Fibroblast of skin of right quadriceps (primary cell): ENCODE measurements at places on chromosomes 1 and 21.

DNA sequence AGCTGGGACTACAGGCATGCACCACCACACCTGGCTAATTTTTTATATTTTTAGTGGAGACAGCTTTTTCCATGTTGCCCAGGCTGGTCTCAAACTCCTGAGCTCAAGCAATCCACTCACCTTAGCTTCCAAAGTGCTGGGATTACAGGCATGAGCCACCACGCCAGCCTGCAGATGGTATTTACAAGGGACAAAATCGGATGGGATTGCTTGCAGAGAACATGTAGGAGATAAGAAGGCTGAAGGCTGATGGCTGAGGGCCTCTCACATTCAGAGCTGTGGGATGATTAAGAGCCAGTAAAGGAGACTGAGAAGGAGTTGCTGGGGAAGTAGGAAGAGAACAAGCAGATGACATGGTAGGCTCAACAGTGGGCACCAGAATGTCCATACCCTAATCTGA is 24.0 kb upstream of the QSOX1 start:
- DNase-seq, result no peak

GRCh38 chr1:225746361-225747179 is 31.1 kb upstream of the SRP9 start:
- peak; percentile 88 for DNase-seq

DNA sequence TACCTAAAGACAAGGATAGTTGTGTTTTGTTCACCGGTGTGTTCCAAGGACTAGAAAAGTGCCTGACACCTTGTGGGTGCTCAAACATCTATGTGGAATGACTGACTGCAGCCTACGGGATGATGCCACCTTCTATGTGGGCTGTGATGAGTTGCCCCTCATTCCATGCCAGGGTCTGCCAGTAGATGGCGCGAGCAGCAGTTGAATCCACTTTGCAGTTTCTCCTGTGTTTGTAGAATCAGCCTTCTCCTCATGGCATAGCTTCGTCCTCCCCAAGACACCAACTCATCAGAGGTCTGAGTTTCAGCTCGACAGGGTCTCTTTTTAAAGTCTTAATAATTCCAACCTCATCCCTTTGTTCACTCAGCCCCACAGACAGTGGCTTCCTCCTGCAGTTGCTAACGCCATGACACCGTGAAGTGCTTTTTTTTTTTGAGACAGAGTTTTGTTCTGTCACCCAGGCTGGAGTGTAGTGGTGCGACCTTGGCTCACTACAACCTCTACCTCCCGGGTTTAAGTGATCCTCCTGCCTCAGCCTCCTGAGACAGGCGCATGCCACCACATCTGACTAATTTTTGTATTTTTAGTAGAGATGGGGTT is 133.7 kb downstream of the CAPN8 start:
- peak; percentile 14 for DNase-seq

DNA sequence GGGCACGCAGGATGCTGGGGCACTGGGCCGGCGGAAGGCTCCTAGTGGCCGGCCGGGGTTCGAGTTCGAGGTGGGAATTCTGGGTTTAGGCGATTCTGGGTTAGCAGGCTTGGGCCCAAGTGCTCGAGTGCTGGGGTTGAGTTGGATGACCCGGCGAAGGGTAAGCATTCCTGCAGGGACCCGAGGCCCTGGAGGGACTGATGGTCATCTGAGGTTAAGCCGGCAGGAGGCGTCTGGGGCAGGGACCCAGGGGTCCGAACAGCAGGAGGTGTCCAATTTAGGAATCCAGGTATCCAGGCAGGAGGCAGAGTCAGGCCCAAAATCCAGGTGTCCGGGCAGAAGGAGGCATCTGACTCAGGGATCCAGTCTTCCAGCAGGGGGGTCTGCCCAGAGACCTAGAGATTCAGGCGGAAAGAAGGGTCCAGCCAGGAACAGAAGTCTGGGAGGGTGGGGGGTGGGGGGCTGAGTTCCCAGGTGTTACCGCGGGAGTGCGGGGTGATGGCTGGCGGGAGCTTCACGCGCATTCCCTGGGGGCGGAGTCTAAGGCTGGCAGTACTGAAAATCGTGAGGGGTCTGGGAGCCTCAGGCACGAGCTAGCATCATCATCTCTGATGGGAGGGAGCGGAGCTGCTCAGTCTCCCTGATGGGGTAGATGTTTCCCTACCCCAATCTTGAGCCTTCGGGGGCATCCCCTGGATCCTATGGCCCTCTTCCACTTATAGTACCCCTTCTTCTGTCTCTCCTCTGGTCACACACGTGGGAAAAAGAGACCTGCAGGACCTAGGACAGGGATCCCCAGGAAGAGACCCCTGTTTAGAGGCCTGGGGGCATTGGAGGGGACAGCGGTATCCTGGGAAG is 585 bp downstream of the GPR3 start:
- DNase-seq, result no peak

DNA sequence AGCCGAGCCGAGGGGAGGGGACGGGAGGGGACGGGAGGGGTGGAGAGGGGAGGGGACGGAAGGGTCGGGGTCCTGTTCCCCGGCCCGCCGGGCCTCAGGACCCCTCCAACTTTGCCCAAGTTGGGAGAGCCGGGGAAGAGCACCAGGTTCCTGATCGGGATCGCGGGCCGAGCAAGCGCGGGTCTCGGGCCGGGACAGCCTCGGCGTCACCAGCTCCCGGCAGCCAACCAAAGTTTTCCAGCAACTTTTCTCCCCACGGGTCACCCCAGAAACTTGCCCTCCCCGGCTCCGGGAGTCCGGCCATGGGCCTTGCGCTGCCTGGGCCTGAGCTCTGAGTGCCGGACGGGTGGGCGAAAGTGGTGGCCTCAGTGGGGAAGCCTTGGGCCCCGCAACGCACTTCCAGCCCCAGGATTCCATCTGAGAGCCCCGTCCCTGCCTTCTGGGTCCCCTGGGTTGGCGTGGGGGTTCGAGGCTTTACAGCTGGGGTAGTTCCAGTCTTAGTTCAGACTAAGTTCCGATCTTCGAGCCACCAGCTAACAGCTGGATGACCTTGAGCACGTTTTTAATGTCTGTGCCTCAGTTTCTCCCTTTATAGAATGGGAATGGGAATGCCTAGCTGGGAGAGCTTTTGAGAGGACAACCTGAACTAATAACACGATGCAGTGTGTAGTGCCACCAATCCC is 458 bp downstream of the ZC3H12A start:
- DNase-seq, result no peak

DNA sequence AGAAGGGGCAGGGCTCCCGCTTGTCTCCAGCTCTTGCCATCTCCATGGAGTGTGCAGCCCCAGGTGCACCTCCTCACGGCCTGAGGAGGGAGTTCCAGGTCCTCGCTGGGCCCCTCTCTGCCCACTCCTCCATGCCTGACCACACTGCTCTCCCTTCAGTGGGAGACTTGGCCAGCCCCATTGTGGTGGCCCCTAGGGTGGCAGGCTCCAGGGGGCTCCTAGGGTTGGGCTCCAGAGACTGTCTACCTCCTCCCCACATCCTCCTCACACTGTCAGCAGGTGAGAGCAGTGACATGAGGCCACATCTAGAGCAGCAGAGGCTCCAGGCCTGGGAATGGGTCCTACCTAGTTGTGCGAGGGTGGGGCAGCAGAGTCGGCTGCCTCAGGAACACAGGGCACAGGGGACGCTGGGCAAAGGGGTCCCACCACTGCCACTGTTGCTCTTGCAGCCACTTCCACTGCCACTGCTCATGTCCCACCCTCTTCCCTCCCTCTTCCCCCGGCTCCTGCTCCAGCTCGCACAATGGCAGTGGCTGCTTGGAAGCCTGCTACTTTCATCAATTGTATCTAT is 514.8 kb downstream of the MRPL39 start:
- no peak for DNase-seq

- no peak for DNase-seq
Measured at GRCh38 chr1:225517221-225517620, 89.4 kb upstream of the LBR start.

GRCh38 chr1:115432061-115432460 is 94.0 kb upstream of the NGF start:
- DNase-seq, result no peak

DNA sequence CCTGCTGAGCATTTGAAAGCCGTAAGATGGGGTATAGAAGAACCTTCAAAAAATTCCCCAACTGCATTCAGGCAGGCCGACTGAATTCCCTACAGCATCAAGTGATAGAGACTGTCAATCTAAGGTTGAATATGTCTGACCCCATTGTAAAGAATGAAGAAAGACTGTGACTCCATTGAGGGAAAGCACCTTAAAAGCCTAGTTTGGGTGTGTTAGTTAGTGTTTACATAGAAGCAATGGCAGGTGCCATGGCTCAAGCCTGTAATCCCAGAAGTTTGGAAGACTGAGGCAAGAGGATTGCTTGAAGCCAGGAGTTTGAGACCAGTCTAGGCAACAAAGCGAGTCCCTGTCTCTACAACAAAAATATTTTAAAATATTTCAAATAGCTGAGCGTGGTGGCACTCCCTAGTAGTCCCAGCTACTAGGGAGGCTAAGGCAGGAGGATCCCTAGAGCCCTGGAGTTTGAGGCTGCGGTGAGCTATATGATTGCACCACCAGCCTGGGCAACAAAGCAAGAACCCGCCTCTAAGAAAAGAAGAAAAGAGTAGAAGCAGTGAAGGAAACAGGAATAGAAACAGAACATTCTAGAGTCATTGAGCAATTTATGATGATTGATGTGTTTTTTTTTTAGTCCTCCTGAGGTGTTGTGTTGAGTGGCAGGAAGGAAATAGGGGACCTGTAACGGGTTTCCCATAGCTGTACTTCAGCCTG is 15.4 kb downstream of the POLR3GL start:
- DNase-seq, result peak; percentile 54

DNA sequence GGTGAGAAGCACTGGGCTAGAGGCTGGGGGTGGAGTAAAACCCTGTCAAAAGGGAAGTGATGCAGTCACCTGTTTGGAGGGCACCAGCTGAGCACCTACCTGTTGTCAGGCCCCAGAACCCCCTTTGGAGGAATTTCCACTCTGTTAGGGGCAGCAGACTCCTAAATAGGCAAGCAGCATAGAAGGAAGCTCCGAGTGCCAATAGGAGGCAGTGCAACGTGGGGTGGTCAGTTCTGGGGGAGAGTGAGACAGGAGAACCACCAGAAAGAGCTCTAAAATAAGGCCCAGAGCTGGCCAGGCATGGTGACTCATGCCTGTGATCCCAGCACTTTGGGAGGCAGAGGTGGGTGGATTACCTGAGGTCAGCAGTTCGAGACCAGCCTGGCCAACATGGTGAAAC is 203.7 kb upstream of the ZC3H12A start:
- no peak for DNase-seq

- DNase-seq, result peak; percentile 26
Measured at GRCh38 chr1:181013144-181013543, 9.5 kb downstream of the STX6 start.

GRCh38 chr1:204192589-204193352 is 3.5 kb downstream of the KISS1 start:
- DNase-seq, result no peak

GRCh38 chr1:27099135-27099586 is 55.8 kb downstream of the SLC9A1 start:
- DNase-seq, result peak; percentile 74

GRCh38 chr1:228542981-228543380 is 55.8 kb downstream of the RNF187 start:
- DNase-seq, result no peak

DNA sequence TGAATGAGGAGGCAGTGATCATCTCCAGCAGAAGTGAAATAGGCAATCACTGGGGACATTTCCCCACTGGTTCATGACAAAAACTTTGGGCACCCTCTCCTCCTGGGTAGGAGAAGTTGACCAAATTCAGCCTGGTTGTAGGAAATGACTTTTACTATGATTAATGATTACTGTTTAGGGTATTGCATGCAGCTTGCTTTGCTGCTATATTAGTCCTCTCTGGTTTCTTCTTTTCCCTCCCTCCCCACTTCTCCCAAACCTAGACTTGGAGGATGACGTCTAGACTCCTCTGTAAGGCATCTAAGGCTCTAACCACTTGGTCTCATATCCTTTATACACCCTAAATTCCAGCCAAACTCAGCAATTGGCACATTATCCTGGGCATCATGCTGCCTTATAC is 3.4 kb upstream of the RGS16 start:
- no peak for DNase-seq

DNA sequence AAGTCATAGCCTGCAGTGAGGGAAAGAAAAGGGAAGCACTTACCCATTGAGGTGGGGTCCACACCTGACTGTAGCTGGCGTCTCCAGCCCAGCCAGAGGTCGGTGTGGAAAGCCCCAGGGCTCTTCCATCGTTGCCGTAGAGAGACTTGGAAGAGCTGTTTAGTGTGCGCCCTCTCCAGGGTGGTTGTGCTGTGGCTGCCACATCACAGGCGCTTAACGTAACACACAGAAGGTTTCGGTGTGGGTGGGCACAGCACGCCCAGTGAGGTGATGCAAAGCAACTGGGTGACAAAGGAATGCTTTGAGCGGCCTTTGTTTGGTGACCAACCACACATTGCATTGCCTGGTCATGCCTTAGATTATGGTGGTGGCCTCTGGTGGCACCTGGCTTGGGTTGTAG is 36.8 kb upstream of the KIF1B start:
- no peak for DNase-seq

DNA sequence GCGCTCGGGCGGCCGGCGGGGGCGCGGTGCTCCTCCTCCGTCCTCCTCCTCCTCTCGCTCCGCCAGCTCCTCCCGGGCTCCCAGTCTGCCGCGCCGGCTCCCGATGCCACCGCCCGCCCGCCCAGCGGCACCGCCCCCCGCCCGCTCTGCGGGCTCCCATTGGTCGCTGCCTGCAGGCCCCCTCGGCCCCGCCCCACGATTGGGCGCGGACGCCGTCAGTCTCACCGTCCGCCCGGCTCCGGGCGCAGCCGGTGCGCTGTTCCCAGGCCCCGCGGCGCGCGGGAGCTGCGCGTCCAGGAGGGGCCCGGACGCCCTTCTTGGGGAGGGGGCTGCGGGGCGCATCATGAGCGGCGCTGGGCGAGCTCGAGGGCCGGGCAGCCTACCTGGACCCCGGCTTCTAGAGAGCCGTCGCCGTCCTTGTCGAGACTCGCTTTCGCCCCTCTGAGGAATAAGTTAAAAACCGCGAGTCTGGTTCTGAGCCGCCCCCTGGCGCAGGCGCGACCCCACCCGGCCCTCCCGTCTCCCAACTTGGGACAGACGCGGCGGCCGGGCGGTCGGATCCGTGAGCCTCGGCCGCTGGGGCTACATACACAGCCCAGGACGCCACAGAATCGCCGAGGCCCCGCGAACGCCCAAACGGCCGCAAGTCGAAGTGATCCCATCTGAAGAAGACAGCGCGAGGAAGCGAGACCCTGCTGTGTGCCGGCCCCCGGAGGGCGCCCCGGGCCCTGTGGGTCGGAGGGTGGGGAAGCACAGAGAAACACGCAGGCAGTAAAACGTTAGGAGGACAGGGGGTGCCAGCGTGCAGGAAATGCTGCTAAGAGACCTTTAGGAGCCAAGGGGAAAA is at the start of gene SIPA1L2:
Gene SIPA1L2, minus strand, starts transcription at position 87 of the 847 bp plus-strand sequence. CDS start 114,794 bp downstream, outside the sequence.
- DNase-seq, result peak; percentile 89

- DNase-seq, result no peak
Measured at GRCh38 chr21:41781050-41781410, 14.2 kb upstream of the RIPK4 start.

GRCh38 chr1:69569175-69569541 is 1.4 kb downstream of the LRRC7 start:
- DNase-seq, result no peak

- no peak for DNase-seq
Measured at GRCh38 chr1:30575066-30575465, 148.3 kb downstream of the MATN1 start.

GRCh38 chr1:110912784-110913183 is 39.8 kb downstream of the CD53 start:
- DNase-seq, result no peak

GRCh38 chr21:41439248-41439647 is 13.2 kb downstream of the MX1 start:
- no peak for DNase-seq

- no peak for DNase-seq
Measured at GRCh38 chr1:80925130-80925805, 875.5 kb upstream of the ADGRL2 start.
